Ascending aorta (tissue), 2 donors: ENCODE measurements at places on chromosomes 3 and 15. TPM values are rescaled to one million over a fixed set of nuclear protein-coding genes. Genes with fewer than 3 reads are reported as not detected.

DNA sequence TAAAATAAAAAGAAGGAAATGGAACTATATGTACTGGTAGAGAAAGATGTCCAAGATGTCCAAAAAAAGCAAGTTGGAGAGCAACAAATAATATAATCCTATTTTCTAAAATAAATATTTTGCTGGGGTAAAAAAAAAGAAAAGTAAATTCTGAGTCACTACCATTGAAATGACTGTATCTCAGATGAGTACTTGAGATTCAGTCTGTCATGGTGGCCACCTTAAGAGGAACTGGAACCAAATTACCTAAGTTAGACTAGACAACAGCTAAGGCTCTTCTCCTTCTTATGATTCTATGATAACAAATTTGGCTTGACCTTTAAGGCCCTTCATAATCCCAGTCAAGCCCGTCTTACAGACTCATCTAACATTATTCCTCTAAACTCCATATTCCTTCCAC, 270.6 kb upstream of the HES1 start:
- no peak for DNase-seq

- no peak for DNase-seq
These were observed 1.9 kb downstream of the KLF13 start for GRCh38 chr15:31328428-31328968.

Gene PARP14
- total RNA-seq, result 58.8 TPM

GRCh38 chr3:190642016-190642415, 128.1 kb downstream of the IL1RAP start:
- DNase-seq, result no peak

DNA sequence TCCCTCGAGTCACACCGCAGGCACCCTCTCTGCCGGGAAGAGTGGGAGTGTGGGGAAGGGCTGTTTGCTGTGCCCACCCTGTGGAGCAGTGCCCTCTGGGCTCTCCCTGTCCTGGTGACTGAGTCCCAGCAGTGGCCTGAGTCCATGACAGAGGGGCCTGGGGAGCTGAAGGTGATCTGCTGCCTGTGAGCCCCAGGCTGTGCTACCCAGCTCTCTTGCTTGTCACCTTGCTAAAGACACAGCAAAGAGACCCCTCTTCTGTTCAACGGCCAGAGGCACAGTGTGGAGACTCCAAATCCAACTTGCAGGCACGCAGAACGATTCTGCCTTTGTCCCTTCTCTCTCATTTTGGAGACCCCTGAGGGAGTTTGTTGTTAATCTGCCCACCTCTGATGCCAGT, 232.6 kb downstream of the OPA1 start:
- DNase-seq, result no peak

Gene CELF6
- total RNA-seq, result not detected

DNA sequence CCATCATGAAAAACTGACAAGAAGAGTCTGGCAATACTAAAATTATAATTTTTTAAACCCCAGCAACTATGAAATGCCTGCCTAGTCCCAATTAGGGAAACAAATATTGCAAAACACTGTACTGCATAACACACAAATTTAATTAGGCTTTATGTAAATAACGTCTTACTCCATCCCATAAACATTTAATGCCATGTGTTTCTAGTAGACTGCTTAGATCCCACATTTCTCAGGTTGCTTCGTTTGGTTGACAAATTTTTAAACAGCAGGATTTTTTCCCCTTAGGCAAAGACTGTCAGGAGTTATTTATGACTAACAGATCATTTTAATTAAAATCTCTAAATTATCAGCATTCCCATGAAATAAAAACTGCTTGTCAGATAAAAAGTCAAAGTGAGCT, 29.9 kb downstream of the EIF2AK4 start:
- DNase-seq, result no peak

- DNase-seq, result no peak
These were observed 167.2 kb downstream of the MAGI1 start for GRCh38 chr3:65871305-65872141.

Gene EIF4E3
- 4.4 TPM for total RNA-seq

DNA sequence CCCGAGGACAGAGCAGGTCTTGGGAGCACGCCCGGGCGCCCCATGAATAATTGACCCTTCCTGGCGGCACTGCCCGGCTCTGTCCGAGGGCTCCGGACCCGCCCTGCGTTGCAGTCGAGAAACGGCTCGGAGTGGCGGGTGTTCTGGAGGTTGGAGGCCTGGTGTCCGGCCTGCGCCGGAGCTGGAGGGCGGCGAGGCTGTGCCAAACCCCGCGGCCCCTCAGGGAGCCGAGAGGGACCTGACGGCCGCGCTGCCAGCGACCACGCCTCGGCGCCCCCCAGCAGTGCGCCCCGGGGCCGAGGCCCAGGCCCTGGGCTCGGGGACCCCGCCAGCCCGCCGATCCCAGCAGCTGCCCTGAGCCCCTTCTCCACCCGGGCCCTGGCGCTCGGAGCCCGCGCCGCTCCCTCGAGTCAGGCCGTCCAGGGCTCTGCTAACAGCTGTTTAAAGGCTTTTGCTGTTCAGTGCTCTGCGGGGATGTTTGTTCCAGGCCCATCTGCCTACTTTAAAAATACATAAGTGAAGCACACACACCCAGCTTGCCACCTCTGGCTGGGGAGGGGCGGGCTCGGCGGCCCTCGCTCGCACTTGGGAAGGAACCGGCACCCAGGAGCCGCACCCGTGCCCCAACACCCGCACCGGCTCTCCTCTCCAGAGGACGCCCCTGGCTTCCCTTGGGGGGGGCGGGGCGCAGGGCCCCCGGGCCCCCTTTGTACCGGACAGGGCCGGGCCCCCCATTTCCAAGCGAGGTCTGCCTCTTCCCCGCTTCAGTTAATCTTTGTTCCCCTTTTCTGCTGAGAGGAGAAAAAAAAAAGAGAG, 730 bp upstream of the ZNF710 start:
- no peak for DNase-seq

- no peak for DNase-seq
These were observed 107.4 kb downstream of the IGF1R start for GRCh38 chr15:98755781-98756180.

- no peak for DNase-seq
These were observed 32.6 kb downstream of the COL6A5 start for GRCh38 chr3:130377960-130378676.

DNA sequence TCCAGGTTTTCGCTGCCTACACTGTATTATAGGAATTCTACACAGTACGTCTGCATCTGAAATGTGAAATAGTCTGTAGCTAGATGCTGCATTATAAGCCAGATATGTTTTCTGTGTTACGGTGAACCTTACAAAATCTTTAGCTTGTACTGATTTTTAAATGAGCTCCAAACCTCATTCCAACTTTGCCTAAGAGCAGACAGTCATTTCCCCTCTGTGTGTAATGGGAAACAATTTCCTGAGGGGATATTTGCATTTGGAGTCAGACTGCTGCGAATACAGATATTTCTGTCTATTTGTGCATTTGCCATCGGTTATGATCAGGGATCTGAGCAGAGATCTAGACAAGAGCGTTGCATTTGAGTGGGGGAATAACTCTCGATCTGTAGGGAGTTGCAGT, 37.5 kb downstream of the ARNT2 start:
- no peak for DNase-seq

Gene STRA6
- total RNA-seq, result not detected

DNA sequence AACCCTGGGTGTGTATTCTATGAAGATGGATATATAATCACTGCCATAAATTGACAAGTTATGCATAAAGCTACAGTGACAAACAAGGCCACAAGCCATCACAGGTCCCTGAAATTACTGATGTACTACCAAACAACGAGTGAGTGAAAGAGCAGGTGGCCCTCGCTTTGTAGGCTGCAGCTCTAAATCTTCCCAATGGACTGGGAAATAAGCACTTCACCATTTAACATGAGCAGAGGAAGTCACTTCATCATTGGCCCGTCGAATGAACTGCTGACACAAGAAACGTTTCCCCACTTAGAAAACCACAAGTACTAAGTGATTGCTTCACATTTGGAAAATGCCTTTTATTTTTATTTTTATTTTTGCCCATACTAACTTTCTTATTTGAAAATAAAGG, 218.0 kb downstream of the ZNF385D start:
- no peak for DNase-seq

GRCh38 chr3:170500995-170501394, 82.3 kb downstream of the CLDN11 start:
- no peak for DNase-seq

Gene TLR9
- total RNA-seq, result not detected

DNA sequence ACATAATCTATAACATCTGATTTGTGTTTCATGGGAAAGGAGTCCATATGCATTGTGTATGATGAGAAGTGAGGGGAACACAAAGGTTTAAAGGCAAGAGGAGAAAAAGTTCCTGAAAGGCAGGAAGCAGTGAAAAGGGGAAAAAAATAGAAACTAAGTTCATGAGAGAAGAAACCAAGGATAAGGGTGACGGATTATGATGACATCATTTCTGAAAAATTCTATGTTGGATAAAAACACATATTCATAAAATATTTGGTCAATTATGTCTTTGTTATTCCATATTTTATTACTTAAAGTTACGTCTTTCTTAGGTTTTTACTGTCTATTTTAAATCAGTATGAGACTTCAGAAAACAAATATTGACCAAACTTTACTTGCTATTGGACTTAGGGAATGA, 48.6 kb upstream of the CP start:
- no peak for DNase-seq

DNA sequence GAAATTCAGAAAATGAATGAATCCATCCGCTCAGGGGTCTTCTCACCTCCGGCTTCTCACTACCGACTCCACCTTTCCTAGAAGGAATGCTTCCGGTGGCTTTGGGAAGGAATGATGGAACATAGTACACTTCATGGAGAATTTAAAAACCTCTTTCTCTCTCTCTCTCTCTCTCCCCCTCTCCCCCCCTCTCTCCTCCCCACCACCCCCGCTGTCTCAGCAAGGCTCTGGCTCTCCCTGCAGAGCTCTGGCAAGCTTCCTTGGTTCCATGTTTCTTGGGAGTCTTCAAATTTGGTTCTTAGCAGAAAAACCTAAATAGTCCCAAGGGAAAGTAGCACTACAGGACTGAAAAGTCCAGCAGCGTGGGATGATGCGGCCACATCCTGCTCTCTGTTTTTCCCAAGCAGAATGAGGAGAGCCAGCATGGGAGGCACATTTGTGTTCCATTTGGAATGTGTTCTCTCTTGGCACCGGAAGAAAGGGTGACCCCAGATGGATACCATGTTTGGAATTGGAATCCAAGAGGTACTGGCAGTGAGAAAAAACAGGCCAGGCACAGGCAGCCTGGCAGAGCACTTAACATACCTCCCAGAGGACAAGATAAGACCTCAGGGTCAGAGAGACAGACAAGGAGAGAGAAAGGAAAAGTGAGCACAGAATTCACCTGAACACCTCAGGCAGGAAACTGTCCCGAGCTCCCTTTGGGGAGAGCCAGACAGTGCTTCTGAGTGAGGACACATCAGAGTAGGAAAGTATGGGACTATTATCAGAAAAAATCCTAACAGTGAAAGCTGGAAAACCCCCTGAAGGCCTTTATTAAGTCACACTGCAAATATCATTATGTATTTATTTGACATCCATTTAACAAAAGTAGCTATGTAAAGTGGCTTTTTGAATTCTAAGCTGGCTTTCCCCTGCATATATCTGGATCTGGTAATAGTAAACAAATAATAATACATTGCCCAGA, at the start of gene POPDC2:
Gene POPDC2, minus strand, starts transcription at position 116 of the 967 bp plus-strand sequence. CDS start 166 bp downstream, outside the sequence.
- DNase-seq, result no peak

Gene CNTN6
- total RNA-seq, result not detected

DNA sequence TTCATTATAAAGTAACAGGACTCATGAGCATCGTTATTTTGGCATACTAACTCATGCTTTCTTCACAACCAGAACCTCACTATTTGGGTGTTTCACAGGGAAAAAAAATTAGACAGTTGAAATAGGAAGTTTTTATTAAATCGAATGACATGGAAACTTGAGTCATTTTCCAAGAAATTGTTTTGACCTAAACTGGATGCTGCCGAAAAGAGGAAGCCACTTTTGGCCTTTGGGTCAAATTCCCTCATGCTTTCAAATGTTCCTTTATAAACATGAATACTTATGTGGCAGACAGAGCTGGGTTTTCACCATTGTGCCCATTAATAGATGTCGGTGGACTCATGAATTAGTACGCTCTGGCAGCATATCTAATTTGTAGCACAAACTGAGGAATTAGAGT, 224.9 kb downstream of the MCTP2 start:
- DNase-seq, result no peak
